ENCODE measurements at places on chromosomes 11 and 22.

- no peak for DNase-seq
Measured at GRCh38 chr11:31956310-31956709, 134.6 kb upstream of the RCN1 start.

DNA sequence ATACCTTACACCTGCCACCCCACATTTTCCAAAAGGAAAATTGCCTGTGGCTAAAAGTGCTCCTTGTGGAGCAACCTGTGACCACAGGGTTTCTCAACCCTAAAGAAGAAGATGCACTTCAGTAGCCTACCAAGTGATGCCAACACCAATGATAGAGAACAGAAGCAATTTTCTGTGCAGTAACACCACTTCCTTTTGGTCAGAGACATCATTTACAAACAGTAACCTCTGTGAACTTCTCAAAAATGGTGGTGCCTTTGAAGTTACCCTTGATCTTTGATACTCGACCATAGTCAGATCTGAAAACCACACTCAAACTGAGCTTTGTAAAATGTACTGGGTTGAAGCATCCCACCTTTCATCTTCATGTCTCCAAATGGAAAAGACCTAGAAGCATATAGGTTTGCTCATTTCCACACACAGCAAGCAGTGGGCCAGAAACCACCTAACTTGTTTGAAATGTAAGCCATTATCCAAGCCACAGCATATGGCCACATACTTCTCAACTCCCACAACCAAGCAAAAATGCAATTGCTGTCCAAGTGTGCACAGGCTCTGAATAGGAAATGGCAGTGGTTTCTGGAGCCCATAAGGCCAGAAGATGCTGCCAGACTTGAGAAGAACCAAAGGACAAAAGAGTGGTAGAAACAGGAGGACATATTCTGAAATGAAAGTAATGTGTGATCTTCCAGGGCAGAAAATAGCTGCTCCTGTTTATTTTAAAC, 24.3 kb downstream of the MPPED2 start:
- DNase-seq, result no peak

- no peak for DNase-seq
Measured at GRCh38 chr11:77147668-77148321, 19.7 kb downstream of the MYO7A start.

DNA sequence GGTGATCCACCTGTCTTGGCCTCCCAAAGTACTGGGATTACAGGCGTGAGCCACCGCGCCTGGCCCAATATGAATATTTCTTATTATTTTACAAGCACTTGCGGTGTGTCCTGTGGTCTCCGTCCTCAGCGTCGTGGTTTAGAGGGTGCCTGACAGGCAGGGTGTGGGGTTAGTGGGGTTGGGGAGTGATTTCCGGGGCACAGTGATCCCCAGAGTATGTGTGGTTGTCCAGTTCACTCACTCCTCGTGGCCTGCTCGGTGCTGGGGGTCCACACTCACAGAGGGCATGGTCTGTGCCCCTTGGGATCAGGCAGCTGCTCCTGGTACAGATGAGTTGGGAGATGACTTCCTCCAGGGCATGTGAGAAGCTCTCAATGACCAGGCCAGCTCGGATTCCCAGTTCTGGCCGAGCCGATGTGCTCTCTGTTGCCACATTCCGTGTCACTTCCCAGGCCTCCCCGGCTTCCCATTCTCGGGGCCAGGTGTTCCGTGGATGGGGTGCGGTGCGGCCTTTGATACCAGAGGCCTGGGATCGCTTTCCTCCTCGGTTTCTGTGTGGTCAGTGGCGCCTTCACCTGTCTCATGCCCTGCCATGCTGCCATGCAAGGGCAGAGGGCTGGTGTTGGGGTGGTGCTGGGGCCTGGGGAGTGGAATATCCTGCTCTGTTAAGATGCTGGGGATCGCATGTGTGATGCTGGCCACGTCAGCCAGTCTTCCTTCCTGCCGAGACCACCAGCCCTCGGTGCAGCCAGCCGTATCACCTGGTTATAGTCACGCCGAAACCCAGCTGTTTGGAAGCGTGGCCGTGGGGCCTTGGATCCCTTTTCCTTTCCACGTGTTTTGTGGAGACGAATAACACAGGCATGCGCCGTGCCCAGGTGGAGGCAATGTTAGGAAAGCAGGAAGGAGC, 39.6 kb downstream of the PARVB start:
- no peak for DNase-seq

- no peak for DNase-seq
Measured at GRCh38 chr11:77776455-77776854, 44.1 kb downstream of the RSF1 start.

DNA sequence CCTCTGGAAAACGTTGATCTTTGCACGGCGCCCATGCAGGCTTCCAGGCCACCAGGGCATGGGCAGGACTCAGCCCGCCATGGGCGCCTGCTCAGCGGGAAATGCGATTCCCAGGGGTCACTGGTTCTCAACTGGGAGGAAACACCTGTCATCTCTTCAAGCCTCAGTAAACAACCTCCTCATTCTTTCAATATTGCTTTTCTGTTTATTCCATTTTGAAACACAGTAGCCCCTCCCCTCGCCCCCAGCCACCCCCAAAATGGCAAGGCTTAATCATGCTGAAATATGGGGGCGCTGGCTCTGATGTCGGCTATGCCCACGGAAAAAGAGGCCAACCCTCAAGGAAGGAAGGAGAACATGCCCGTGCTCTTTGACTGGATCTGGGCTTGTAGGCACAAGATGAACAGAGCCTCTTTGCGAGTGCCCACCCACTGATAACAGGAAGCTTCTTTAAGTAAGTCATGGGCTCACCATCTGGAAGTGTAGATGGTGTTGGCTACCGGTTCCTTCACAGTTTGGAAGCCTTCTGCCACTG, 594 bp upstream of the POU2AF1 start:
- DNase-seq, result no peak

GRCh38 chr11:134592391-134592990, 180.4 kb upstream of the B3GAT1 start:
- no peak for DNase-seq

GRCh38 chr11:107666911-107667613, 44.8 kb downstream of the SLN start:
- DNase-seq, result no peak

DNA sequence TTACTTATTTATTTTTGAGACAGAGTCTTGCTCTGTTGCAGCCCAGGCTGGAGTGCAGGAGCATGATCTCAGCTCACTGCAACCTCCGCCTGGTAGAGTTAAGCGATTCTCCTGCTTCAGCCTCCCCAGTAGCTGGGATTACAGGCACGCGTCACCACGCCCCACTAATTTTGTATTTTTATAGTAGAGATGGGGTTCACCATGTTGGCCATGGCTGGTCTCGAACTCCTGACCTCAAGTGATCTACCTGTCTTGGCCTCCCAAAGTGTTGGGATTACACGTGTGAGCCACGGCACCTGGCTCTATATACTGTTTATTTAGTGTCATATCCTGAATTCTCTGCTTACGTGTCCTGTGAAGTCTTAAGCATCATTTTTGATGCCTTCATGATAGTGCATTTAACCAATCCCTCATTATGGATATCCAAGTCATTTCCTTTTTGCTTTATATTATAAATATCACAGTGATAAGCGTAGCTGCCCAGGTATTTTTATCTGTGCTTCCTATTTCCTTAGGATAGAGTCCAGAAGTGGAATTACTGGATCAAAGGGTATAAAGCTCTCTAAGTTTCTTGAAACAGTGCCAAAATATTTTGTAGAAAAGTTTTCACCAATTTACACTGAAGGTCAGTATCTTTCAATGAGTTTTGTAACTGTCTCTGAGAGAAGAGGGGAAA, 871 bp upstream of the SIDT2 start:
- no peak for DNase-seq

GRCh38 chr11:69705901-69706787, 2.3 kb upstream of the FGF19 start:
- DNase-seq, result no peak

DNA sequence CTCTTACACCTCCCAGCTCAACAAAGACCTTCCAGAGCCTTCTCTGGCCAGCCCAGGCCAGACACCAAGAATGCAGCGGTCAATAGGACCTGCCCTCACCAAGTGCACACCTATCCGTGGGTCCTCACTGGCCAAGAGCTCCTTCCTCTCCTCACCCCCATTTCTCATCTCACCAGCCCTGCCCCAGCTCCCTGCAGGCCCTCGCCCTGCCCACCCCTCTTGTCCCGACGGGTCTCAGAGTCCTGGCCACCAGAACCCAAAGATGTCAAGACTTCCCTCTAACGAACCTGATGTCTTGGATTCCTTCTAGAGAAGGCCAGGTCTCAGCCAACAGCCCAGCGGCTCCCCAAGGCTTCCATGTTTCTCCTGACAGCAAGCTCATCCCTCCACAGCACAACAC, 43.6 kb downstream of the IGF2 start:
- no peak for DNase-seq

DNA sequence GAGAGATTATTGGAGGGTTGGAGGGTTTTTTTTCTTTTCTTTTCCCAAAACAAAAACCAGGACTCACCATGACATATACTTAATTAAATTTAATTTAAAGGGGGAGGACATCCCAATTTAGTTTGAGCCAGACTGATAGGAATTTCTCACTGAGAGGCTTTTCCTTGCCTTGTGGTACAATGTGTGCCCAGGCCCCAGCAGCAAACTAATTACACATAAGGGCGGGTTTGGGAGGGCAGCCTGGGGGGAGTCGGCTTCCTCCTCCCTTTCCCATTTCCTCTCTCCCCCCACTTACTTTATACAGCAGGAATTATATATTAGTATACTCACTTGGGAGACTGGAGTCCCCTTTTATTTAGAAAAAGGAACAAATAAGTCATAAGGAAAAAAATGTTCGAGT, 2.9 kb downstream of the TEAD1 start:
- DNase-seq, result no peak

DNA sequence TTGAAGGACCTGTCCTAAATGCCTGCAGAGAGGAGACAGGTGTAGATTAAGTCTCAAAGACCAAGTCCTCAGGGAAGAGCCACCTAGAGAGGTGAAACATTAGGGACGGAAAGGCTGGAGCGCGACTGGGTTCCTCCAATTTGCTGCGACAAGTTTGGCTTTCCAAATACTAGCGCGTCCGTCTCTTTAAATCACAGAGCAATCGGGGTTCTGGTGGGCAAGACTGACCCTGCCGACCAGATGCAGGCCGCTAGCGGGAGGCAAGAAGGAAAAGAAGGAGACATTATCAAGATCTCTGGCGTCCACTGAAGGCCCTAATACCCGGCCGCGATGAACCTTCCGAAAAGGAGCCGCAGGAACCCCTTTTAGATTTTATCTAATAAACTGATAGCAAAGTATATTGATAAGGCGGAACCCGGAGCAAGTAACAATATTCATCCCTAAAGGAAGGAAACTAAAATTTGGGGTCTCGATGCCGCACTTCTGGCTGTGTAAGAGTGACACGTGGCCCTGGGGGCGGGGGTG, 128.2 kb upstream of the C11orf58 start:
- no peak for DNase-seq

- DNase-seq, result no peak
Measured at GRCh38 chr22:22463855-22464540, 44.5 kb downstream of the ZNF280B start.

DNA sequence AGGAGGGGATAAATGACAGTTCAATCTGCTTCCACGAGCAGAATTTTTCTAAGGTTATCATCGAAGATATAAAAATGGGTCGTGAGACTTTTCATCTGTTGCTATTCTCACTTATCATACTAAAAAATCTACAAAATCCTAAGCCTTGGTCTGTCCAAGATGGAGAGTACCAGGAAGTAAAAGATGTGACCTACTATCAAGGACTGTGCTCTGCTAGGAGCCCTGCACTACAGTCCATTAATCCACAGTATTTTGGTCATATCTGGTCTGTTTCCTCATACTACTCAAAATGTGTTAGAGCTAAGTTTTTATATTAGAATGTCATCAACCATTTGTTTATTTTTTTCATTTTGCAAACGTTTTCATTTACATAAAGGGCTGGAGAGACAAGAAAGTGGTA, 79.4 kb downstream of the DDIAS start:
- no peak for DNase-seq

- no peak for DNase-seq
Measured at GRCh38 chr11:119791701-119792151, 62.7 kb upstream of the NECTIN1 start.

- no peak for DNase-seq
Measured at GRCh38 chr11:1390569-1391164, 933 bp downstream of the BRSK2 start.

GRCh38 chr11:9169595-9170295, 78.3 kb upstream of the SCUBE2 start:
- DNase-seq, result no peak

GRCh38 chr11:77705876-77706579, 68.4 kb upstream of the CLNS1A start:
- DNase-seq, result no peak

DNA sequence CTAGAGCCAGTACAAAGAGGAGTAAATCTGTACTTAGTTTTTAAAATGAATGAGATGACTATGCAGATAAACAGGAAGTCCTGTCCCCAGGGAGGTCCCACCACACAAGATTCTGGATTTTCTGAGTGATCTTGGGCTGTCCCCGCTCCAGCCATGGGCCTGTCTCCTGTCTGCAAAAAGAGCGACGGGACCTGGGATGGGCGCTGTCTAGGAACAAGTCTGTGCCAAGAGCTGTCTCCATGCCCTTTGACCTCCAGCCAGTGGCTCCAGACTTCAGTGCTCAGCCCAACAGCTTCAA, 6.0 kb downstream of the CSNK1E start:
- no peak for DNase-seq

GRCh38 chr11:26632691-26633159, 60.7 kb upstream of the MUC15 start:
- DNase-seq, result no peak

GRCh38 chr22:47198801-47199251, 436.4 kb downstream of the TBC1D22A start:
- peak; percentile 31 for DNase-seq

DNA sequence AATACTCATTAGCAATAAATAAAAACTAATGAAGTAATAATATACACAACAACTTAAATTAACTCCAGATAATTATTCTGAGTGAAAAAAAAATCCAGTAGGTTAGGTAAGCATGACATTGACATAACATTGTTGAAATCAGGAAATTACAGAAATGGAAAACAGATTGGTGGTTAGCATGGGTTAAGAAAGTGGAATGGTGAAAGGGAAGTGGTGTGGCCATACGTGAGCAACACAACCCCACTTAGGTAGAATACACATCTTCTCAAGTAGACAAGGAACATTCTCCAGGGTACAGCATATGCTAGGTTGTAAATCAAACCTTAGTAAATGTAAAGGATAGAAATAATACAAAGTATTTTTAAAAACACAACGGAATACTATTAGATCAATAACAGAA, 30.2 kb upstream of the CLTCL1 start:
- DNase-seq, result no peak
